Breast epithelium (tissue), 4 donors: ENCODE measurements at places on chromosomes 3 and 15.

DNA sequence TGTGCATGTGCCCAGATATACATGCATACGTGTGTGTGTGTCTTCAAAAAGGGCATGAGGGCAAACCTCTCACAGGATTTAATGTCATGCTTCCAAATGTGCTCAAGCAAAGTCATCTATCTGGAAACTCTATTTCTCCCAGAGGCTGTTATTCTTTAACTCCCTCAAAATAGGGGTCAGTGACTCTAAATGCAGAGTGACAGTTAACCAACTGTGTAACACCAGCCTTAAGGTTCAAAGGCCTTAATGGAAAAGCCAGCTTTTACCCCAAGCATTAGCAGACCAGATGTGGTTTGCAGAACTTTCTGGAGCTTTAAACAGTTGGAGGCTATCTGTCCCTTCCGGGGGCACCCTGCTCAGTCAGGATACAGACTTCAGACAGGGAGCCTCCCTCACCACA, 70.4 kb upstream of the SLC7A14 start:
- H3K4me1 ChIP-seq = no peaks in the 10 kb centered on the region
- H3K27ac ChIP-seq = no peak overlapping the region
- DNase-seq = no peak
- no peaks in the 10 kb centered on the region for H3K27me3 ChIP-seq
- no peaks in the 10 kb centered on the region for H3K36me3 ChIP-seq

- H3K4me1 ChIP-seq = no peaks in the 10 kb centered on the region
- H3K27me3 ChIP-seq = no peaks in the 10 kb centered on the region
These were observed 116.9 kb upstream of the NMNAT3 start for GRCh38 chr3:139794469-139795265.

GRCh38 chr15:96515371-96515770, 184.9 kb downstream of the NR2F2 start:
- H3K27ac ChIP-seq = no peak overlapping the region
- DNase-seq = no peak
- H3K27me3 ChIP-seq = no peaks in the 10 kb centered on the region
- no peak overlapping the region for H3K4me3 ChIP-seq
- H3K4me1 ChIP-seq = no peaks in the 10 kb centered on the region

DNA sequence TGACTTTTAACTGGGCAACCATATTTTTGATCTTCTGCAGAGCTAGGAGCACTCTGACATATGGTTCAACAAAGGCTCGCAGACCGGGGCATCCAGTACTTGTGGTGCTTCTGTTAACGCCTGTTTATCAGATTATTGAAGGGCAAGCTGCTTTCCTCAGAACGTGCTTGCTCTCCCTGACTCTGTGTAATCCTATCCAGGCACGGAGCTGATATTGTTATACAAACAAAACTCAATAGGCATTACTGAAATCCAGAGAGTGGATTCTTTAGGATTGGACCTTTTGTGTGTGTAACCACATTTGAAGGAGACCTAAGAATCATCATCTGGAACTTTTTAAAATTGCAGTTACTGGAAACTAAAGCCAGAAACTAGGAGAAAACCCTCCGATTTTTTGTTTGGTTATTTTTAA, 246.5 kb downstream of the PTPRG start:
- H3K27ac ChIP-seq = peak overlapping the region; percentile 48
- no peaks in the 10 kb centered on the region for H3K36me3 ChIP-seq
- no peaks in the 10 kb centered on the region for H3K4me1 ChIP-seq
- no peaks in the 10 kb centered on the region for H3K27me3 ChIP-seq

DNA sequence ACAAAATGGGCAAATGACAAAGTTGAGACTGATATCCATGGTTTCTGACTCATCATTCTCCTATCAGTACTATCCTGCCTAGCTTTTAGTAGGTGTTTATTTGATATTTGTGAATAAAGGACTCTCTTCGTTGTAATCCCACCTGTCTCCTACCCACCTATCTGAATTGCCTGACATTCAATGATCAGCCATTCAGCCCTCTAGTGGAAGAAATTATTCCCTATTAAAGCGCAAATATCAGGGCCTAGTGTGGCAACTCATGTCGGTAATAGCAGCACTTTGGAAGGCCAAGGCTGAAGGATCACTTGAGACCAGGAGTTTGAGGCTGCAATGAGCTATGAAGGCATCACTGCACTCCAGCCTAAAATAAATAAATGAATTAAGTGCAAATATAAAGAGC, 195.7 kb upstream of the SETMAR start:
- H3K4me1 ChIP-seq = no peaks in the 10 kb centered on the region
- H3K27ac ChIP-seq = no peak overlapping the region
- no peak overlapping the region for H3K4me3 ChIP-seq
- no peaks in the 10 kb centered on the region for H3K36me3 ChIP-seq
- H3K27me3 ChIP-seq = no peaks in the 10 kb centered on the region

- no peaks in the 10 kb centered on the region for H3K4me1 ChIP-seq
- H3K27ac ChIP-seq = no peak overlapping the region
- no peaks in the 10 kb centered on the region for H3K36me3 ChIP-seq
- no peak overlapping the region for H3K4me3 ChIP-seq
These were observed 43.8 kb downstream of the WNT5A start for GRCh38 chr3:55443346-55443745.

DNA sequence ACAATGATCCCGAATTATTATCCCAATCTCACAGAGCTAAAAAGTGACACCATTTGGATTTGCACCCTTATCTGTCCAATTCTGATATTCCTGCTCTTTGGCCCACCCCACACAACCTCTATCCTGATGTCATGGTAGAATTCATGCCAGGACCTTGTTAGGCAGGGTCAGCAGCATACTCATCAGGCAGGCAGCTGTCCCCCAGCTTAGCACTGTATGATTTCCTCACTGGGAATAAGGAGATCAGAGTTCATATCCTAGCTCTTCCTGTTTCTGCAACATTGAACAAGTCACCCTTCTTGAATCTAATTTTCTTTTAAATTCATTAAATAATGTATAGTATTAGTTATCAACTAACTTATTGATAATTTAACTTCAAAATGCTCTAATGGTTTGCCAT, 12.0 kb upstream of the C3orf80 start:
- H3K4me3 ChIP-seq = no peak overlapping the region
- H3K27ac ChIP-seq = no peak overlapping the region
- H3K36me3 ChIP-seq = no peaks in the 10 kb centered on the region
- no peak for DNase-seq
- no peaks in the 10 kb centered on the region for H3K27me3 ChIP-seq

GRCh38 chr15:95267481-95267880, 1036.1 kb downstream of the MCTP2 start:
- DNase-seq = no peak
- H3K4me3 ChIP-seq = no peak overlapping the region
- H3K36me3 ChIP-seq = no peaks in the 10 kb centered on the region
- no peaks in the 10 kb centered on the region for H3K4me1 ChIP-seq
- peak overlapping the region; percentile 68 for H3K27ac ChIP-seq

GRCh38 chr3:165642761-165643420, 194.3 kb downstream of the BCHE start:
- no peaks in the 10 kb centered on the region for H3K4me1 ChIP-seq
- H3K27me3 ChIP-seq = no peaks in the 10 kb centered on the region
- H3K4me3 ChIP-seq = no peak overlapping the region
- no peaks in the 10 kb centered on the region for H3K36me3 ChIP-seq

GRCh38 chr3:31815631-31816440, 165.2 kb downstream of the OSBPL10 start:
- H3K27ac ChIP-seq = no peak overlapping the region
- DNase-seq = no peak
- no peaks in the 10 kb centered on the region for H3K27me3 ChIP-seq
- H3K4me3 ChIP-seq = no peak overlapping the region
- H3K36me3 ChIP-seq = no peaks in the 10 kb centered on the region
- H3K4me1 ChIP-seq = no peaks in the 10 kb centered on the region

GRCh38 chr3:192482809-192483208, 244.5 kb downstream of the FGF12 start:
- no peaks in the 10 kb centered on the region for H3K4me1 ChIP-seq
- H3K27me3 ChIP-seq = no peaks in the 10 kb centered on the region
- H3K4me3 ChIP-seq = no peak overlapping the region
- no peak for DNase-seq

DNA sequence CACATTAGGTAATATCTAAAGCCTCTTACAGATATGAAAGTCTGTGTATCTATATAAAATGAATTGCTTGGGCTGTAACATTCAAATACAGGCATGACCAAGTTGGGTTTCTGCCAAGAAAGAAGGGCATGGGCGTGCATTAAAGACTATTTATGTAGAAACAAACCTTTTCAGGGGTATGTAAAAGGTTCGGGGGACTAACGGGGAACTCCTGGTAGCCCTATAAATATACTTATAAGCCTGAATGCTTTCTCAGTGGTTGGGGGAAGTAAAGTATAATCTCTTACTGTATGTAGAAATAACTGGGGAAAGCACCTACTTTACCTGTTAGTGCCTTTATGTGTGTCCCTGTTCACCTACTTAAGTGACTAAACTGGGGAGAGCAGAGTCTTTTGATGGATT, 154.5 kb upstream of the TBL1XR1 start:
- no peak for DNase-seq
- H3K27me3 ChIP-seq = no peaks in the 10 kb centered on the region
- no peak overlapping the region for H3K27ac ChIP-seq
- no peak overlapping the region for H3K4me3 ChIP-seq
- no peaks in the 10 kb centered on the region for H3K36me3 ChIP-seq
- H3K4me1 ChIP-seq = no peaks in the 10 kb centered on the region

- no peak for DNase-seq
- no peak overlapping the region for H3K27ac ChIP-seq
- no peak overlapping the region for H3K4me3 ChIP-seq
These were observed 44.6 kb downstream of the SEMA3G start for GRCh38 chr3:52400275-52400793.

DNA sequence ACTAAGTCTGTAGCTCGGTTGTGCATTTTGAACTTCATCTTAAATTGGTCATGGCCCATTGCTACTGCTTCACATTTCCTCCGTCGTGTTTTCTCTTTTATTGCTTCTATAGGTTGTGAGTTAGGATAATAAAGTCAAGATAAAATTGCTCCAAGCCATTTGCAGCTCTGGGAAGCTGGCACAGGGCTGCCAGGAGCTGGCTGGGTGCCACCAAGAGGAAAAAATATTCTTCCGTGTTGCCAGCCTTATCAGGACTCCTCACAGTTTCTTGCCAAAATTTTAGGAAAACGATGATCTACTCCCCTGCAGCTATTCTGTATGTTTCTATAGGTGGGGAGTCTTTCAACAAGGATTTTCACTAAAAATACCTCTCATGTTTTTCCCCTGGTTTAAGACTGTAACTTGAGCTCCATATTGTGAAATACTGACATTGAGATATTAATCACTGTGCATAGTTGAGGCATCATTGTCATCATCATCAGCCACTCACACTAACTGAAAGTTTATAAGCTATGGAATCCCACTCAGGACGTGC, 55.4 kb upstream of the PIAS1 start:
- DNase-seq = no peak
- H3K4me1 ChIP-seq = no peaks in the 10 kb centered on the region
- no peaks in the 10 kb centered on the region for H3K27me3 ChIP-seq
- no peak overlapping the region for H3K4me3 ChIP-seq
- no peak overlapping the region for H3K27ac ChIP-seq
- no peaks in the 10 kb centered on the region for H3K36me3 ChIP-seq

DNA sequence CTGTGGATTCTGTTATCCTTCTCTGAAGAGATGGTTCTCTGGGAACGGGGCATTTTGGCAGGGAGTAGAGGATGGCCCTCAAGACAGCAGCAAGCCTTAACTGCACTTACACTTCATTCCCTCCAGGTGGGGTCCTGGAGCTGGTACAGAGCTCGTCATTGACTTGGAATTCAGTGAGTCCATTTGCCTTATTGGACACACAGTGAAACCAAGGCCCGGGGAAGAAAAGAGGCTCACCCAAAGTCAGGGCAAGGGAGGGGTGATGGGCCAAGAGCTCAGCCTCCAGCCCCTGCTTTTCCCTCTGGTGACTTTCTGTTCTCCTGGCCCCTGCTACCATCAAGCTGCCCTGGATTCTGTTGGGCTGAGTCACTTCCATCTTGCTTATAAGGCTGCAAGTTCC, 125.6 kb downstream of the ETFA start:
- H3K36me3 ChIP-seq = no peaks in the 10 kb centered on the region
- no peak overlapping the region for H3K4me3 ChIP-seq
- DNase-seq = no peak
- no peak overlapping the region for H3K27ac ChIP-seq

DNA sequence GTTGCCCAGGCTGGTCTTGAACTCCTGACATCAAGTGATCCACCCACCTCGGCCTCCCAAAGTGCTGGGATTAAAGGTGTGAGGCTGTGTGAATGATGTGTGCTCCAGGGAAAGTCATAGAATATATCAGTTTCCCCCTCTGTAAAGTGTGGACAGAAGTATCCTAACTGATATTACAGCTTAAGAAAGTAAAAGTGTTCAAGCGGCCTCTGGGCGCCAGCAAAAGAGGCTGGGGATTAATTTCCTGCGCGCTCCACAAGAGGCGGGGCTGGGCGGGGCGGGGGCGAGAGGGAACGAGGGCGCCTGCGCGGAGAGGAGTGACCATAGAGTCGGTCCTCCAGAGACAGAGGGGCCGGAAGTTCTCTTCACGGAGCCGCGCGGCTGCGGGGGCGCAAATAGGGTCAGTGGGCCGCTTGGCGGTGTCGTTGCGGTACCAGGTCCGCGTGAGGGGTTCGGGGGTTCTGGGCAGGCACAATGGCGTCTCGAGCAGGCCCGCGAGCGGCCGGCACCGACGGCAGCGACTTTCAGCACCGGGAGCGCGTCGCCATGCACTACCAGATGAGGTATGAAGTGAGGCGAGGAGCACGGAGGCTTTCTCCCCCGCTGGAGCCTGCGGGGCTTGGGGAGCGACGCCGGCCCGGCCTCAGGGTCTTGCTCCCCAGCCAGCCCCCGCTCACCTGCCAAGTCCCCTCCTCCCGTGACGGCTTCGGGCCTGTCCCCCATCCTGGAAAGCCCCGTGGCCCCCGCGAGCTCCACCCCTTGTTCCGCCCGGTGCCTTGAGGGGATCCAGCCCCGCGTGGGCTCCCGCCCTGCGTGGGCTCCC, at the start of gene JAGN1:
Gene JAGN1, plus strand, starts transcription at position 362 of the 823 bp plus-strand sequence. Its CDS starts 113 bp downstream, at position 475.
- DNase-seq = peak; percentile 90
- H3K27ac ChIP-seq = peak within 1 kb of the TSS; percentile 100
- H3K27me3 ChIP-seq = no peaks in the 10 kb centered on the region
- H3K4me3 ChIP-seq = peak within 1 kb of the TSS; percentile 100
- H3K36me3 ChIP-seq = peaks cover 5% of the 10 kb centered on the region
